ENCODE measurements at places on chromosomes 2 and 18.

GRCh38 chr2:24970483-24971285 lies 1.1 kb downstream of the DNAJC27 start:
- DNase-seq: peak; percentile 57

- no peak for DNase-seq
Measured at GRCh38 chr2:167987558-167987957, 259.8 kb downstream of the STK39 start.

GRCh38 chr2:83874712-83875430 lies 584.2 kb downstream of the SUCLG1 start:
- DNase-seq: no peak

DNA sequence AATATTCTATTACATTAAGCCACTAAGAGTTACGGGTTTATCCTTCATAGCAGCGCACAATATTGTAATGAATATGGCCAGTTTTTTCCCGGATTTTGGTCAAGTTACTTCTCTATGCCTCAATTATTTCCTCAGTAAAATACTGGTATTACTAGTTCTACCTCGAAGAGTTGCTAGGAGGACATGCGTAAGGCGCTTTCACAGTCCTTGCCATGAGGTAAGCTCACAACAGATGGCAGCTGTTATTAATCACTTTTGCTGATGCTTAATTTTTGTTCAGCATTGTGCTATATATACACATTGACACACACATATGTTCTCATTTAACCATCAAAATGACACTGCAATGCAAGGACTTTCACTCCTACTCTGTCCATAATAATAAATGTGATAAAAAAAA lies 101.5 kb downstream of the SCG2 start:
- no peak for DNase-seq

DNA sequence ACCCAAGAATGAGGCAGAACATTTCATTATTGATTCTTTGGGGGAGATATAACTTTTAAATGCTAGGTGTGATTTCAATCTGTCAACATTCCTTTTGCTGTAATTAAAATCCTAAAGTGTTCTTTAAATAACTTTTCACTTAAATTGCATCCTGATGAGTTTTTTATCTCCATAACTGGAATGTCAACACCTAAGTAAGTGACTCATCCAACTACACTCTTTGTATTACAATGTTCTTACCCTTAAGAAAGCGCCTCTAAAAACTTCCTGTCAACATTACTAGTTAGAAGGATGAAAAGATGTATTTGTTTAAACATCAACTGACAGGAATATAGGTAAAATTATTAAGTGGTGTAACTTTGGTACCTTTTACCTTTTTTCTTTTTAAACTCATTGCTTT lies 1657.0 kb downstream of the LRP1B start:
- no peak for DNase-seq

DNA sequence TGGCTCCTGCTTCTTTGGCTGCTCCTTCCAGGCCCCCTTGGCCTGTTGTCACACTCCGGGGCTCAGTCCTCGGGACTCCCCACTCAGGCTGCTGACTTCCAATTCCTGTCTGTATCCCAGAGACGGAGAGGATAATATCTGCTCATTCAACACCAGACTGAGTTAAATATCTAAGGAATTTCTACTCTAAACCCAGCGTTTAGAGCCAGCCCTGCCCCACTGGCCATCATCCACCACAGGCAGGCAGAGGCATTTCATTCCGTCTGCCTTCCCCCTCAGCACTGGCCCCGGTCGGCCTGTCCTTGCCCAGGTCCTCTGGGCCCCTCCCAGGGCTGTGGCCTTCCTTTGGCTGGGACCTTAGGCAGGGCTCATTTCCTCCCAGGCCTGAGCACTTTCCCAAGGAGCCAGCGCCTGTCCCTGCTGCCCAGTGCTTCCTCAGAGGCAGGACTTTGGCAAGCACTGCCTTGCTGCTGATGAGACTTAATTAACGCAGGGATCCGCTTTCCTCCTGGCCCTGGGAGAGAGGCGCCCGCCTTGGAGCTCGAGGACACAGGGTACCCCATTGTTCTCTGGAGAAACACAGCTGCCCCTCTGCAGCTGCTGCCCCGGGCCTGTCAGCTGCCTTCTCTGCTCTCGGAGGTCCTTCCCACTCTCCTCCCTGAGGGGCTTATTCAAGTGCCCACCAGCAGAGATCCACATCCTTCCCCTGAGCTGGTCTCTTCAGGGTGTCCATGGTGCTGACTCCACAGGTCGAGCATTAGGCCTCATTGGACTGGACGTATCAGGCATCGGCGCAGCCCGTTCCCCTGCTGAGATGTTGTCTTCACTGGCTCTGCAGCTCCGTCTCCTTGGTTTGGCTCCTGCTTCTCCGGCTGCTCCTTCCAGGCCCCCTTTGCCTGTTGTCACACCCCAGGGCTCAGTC lies 42.8 kb downstream of the ATOH8 start:
- no peak for DNase-seq

- DNase-seq: no peak
Measured at GRCh38 chr2:6069381-6069780, 377.2 kb downstream of the SOX11 start.

DNA sequence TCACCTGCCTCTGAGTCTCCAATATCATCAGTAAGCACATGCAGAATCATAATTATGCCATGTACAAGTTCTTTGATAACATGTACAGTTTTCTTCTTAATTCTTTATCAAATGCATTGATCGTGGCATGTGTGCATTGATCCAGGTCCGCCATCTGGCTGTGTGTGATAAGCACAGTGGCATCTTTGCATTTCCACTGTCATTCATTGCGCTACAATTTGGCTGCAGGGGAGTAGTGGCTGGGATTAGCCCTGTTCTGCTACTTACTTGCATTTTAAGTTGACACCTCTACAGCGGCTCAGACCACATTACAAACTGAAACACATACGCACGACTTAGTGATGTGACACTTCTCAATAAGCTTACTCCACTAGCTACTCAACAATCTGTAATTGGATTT lies 83.6 kb upstream of the OTX1 start:
- no peak for DNase-seq

DNA sequence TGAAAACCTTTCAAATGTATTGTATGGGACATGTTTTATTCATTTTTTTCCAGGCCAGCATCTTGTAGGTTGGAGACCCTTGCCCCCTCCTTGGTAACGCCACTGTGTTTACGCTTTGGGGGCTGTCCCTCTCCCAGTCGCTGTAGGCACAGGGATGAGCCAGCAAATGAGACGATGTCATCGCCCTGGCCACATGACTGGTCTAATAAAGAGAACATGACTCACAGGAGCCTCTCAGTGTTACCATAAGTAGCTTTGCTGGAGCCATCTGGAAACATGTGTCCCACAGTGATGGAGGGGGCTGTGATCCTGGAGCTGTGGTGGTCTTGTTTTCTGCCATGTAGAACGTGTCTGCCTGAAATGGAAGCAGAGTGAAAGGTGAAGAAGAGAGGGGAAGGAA lies 78.9 kb downstream of the CD8B2 start:
- no peak for DNase-seq

DNA sequence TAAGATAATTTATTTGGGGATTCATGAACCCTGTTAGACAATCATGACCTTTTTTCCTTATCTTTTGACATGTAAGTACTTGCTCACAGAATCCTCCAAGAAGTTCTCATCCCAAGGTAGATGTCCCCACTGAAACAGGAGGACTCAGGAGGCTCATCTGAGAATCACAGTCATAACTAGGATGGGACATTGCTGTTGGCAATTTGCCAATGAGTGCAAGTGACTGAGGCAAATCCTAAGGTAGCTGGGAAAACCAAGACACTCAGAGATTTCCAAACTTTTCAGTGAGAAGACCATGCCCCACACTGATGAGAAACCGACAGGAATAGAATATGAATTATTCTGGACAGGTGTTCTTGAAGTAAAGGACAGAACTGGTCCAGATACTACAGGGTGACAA lies 735.0 kb downstream of the TMEM182 start:
- no peak for DNase-seq

DNA sequence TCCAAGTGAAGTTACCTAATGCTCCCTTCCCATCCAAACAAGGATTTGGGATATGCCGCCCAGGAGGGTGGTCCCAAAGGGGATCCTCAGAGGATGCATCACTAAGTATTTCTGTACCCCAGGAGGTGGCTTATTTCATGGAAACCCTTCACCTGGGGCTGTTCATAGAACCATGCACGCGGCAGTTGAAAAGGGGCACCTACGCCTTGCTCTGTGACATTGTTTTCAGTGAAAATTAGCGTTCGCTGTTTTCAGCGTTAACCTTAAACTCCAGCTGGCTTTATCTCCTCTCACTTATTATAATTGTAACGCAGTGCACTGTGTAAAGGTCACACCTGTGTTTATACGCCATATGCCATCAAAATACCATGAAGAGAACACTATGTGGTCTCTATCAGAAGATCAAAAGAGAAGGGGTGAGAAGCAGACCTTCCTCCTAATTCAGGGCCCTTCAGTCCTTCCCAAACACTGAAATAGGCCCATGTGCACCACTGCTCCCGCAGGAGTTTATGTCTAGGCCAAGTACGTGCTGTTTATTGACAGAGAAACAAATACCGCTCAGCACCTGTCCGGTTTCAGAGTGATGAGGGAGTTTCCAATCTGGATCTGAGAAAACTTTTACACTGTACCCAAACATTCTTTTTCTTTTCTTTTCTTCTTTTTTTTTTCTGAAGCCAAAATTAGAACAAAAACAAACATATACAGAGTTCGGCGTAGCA lies 162.1 kb downstream of the BCL2 start:
- no peak for DNase-seq

DNA sequence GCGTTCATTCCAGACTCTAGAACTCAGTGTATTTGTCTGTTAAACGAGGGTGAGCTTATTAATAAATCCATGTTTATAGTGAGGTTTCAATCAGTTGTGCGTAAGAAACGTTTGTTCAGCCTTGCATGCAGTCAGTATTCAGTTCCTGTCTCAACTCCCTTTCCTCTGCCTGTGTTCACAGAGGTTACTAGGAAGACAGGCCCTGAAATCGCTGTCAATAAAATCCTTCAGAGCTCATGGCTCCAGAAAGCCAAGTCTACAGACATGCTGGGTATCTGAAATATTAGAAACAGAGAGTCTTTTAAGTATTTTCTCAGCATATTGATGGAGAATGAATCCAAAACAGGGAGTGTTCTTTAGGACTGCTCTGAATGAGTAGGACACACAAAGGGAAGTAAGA lies 75.4 kb downstream of the KLF7 start:
- DNase-seq: no peak

DNA sequence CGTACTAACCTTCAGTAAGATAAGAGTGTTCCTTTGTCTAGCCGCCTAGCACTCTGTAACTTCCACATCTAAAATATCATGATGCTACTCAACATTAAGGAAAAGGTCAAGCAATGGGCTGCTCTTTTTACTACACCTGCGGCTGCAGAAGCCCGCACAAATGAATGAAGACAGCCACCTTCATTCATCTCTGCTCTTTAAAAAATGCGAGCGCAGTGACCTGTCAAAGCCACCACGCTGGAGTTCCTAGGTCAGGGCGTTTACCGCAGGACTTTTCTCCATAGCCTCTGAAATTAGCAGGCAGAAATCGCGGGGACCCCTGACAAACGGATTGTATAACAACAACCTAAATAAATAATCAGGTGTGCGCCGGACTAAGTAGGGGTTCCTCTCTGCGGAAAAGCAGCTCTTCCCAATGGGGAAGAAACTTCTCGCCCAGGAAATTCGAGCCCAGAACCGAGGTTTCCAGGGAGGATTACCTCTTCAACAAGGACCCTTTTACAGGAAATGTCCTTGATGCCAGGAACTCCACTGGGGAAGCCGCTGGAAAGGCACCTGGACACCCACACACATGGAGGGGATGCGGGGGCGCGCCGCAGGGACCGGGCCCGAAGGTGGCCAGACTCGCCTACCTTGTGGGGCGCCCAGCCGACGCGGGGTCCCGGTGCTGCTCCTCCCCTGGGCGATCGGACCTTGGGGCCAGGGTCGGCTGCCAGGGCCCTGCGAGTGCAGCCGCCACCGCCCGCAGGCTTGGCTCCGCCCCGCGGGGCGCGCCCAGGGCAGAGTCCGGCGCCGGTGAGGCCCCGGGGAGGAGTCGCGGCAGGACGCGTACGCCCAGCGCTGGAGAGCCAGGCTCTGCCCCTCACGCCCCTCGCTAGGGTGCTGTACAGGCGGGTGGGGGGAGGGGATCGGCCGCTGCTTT lies at the start of gene CCDC68:
CCDC68 (minus strand) TSS at position 758 of the 922 bp plus-strand sequence. CDS start 16,670 bp downstream, outside the sequence.
- no peak for DNase-seq

DNA sequence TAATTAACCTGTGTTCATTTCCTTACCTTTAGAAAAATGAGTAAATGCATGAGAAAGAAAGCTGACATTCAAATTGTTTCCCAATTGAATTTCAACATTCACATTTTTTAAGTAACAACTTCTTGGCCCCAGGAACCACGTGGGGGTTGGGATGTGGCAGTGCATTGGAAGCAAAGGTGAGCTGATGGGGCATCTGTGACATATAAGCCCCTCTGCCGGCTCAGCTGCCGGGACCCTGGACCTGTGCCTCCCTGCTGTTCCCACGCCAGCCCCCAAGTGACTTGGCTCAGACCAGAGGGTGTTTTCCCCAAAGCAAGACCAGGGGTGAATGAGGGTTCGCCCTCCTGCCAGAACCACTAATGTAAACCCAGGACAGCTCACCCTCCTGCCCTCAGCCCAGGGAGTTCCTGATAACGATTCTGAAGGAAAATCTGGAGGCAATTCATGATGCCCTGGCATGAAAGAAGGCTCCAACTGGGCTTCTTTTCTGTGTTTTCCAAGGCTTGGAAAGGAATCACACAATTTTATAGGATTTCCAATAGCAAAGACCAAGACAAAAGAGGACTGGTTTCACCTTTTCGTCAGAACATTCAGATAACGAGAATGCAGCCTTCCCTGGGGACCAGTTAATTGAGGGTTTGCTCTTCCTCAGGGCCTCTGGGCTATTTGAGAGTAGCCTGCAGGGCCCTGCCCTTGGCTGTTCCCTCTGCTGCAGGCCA lies 193.2 kb upstream of the TWIST2 start:
- DNase-seq: no peak

DNA sequence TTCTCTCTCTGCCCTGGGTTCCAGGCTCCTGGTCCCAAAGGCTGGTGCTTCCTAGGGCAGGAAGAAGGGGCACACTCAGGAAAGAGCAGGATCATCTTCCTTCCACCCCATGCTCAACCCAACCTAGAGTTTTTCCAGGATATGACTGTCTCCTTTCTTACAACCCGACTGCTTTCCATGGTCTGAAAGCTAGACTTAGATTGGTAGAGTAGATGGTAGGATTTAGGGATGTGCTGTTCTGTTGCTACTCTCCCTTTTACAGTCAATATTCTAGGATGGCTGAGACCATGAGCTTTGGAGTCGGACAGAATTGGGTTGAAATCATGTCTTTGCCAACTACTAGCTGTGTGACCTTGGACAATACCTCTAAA lies 45.9 kb upstream of the IGFBP5 start:
- DNase-seq: no peak

- DNase-seq: no peak
Measured at GRCh38 chr18:24246143-24246542, 107.3 kb downstream of the CABYR start.

- DNase-seq: no peak
Measured at GRCh38 chr2:113863144-113863543, 26.7 kb upstream of the ACTR3 start.

DNA sequence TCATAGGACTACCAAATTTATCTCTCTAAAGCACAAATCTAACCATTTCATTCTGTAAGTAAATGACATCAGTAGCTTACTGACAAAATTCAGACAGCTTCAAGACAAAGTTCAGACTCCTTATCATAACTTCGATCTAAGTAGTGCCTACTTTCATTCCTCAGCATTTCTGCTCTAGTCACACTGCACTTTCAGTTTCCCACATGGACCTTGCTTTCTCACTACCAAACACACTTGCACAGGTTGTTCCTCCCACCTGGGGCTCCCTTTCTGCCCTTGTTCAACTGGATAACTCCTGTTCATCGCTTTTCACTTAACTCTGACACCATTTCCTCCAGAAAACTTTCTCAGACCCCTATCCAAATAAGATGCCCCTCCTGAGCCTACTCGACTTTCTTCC lies 22.1 kb upstream of the CCDC150 start:
- DNase-seq: no peak

GRCh38 chr2:29016504-29016903 lies 35.4 kb downstream of the TOGARAM2 start:
- DNase-seq: no peak
